Renal cortical epithelial cell (primary cell): ENCODE measurements at places on chromosomes 12 and 14.

DNA sequence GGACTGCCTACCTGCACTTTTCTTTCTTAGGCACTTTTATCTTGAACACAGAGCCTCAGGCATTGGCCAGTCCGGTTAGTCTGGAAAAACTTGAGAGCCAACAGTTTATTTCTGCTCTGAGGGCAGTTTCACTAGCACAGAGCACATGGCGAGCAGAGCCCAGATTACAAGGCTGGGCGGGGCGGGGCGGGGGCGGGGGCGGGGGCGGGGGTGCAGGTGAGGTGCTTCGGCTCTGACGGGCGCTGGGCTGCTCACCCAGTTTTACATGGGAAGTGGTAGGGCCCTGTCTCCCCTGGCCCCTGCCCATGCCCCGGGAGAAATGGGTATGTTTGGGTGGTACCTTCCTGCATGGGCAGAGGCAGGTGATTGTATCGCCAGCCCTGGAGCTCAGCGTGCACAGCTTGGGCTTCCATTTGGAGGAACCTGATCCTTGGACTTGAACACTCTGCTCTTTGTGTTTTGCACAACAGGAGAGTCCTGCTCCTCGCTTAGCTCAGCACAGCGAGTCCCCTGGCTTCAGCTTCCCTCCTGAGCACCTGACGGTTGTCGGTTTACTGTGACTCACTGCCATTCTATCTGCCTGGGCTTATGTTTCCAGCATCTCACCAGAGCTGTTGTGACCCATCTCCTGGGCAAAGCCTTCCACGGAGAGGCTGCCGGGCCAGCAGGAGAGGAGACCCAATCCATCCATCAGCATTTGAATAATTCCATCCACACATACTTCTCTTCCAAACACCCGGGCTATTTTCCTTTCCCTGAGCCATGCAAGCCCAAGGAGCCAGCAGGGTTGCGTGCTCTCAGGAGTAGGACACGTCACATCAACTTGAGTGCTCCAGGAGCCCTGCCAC, 108.5 kb downstream of the ARF6 start:
- DNase-seq = peak; percentile 88

- peak; percentile 86 for DNase-seq
Observed at GRCh38 chr12:1993341-1993740, 10.9 kb downstream of the DCP1B start.

DNA sequence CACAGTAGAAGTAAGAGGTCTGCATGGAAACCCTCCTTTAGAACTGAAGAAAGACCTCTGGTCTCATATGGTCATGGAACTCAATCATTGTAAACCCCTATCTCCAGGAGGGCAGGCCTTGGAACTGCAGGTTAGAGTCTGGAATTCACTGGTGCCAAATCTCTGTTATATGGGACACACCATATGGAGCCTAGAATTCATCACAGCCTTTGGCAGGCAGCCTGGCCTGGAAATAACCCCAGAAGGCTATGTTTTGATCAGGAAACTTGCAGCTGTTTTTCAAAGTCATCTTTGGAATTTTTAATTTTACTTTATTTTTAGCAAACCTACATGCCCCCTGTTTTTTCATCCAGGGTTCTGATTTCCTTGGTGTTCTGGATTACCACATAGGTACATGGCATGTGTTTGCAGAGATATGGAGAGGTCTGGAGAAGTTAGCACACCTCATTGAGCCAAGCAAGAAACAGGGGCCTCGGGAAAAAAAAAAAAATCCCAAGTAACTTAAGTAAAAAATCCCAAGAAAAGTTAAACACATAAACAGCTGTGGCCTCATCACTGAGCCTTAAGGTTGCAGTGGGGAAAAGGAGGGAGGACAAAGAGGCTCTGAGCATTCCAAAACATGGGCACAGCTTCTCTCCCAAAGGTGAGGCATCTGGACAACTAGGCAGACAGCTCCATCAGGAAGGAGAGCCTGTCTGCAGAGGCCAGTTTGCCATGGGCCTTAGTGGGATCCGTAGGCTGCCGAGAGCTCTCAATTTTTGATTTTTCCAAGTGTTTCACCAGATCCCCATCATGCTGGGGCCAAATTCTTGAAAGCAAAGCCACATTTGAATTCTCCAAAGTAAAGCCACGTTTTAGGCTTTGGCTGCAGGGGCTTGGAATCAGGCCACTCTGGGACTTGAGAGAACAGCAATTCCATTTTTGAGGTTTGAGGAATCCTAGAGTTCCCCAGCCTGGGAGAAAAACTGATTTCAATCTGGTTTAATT, 339.6 kb upstream of the TBX3 start:
- DNase-seq = no peak

DNA sequence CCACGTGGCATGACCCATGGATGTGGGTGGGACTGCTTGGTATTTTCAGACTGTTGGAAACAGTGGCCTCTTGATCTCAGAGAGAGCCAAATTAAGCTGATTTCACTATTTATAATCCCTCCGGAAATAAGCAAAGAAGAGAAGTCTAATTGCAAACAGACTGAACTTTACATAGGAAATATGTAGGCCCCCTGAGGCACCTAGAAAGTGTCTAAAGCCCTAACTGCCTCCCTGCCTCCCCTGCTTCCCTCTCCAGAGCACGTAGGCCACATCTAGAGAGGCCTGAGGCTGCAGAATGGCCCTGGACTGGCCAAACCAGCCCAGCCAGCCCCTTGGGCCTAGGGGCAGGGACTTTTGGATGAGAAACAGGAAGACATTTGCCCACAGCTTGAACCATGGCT, 123.8 kb downstream of the ZFP36L1 start:
- DNase-seq = no peak

- DNase-seq = no peak
Observed at GRCh38 chr12:84982888-84983287, 53.2 kb downstream of the TSPAN19 start.

DNA sequence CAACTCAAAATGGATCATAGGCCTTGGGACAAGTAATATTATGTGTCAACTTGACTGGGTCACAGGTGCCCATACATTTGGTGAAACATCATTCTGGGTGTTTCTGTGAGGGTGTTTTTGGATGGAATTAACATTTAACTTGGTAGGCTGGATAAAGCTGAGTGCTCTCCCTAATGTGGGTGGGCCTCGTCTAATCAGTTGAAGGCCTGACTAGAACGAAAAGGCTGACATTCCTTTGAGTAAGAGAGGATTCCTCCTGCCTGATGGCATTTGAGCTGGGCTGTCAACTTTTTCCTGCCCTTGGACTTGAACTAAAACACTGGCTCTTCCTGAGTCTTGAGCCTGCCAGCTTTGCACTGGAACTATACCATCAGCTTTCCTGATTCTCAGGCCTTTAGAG, 93.4 kb upstream of the ESRRB start:
- no peak for DNase-seq

DNA sequence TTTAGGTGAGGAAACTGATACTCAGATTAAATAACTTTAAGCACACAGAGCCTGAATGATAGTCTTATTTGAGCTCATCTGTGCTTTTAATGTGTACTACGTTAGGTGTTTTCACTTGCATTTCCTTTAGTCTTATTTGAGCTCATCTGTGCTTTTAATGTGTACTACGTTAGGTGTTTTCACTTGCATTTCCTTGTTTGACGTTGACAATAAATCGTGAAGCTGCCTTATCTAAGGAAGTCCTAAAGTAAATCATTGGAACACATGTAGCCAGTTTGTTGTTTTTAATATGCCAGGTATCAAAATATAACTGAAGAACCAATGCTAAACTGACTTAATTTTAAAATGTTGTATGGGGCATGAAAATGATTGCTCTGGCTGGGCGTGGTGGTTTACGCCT, 2.0 kb downstream of the RAP1B start:
- no peak for DNase-seq

GRCh38 chr12:89918172-89918846, 209.7 kb upstream of the ATP2B1 start:
- DNase-seq = no peak

GRCh38 chr12:11324426-11324825, 14.2 kb upstream of the PRB4 start:
- DNase-seq = no peak

- DNase-seq = no peak
Observed at GRCh38 chr14:74951443-74952179, 3.8 kb downstream of the PGF start.

DNA sequence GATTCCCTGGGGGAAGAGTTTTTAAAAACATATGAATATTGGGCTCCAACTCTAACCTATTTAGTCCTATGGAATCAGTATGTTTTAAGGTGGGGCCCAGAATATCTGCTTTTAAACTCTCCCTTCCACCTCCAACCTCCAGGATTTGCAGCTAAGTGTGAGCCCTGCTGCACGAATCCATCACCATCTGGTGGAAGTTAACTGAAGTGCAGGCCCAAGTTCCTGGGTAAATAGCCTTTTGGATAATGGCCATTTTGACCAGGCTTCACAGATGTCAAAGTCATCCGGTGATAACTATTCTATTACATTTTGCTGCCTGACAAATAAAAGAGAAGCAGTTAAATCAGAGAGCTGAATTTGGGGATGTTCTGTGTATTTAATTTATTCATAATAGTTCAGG, 58.1 kb upstream of the RMST start:
- DNase-seq = peak; percentile 46

DNA sequence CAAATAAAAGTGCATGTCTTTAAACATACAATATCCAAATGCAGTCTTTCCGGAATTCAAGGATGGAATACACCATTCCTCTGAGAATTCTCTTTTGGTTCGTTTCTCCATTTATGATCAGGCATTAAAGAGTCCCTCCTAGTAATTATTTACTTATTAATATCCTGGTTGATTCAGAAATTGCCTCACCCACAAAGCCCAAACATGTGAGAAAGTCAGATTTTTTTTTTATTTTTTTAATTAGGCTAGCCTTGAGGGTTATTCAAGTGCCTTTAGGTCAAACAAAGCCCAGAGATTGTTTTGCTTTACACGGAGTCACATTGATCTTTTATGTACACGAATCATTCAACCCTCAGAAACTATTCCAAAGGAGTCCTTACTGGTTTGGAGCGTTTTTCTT, 6.4 kb upstream of the TSPAN8 start:
- peak; percentile 91 for DNase-seq

GRCh38 chr14:59964251-59965007, 44.5 kb downstream of the LRRC9 start:
- DNase-seq = peak; percentile 40

GRCh38 chr12:76558684-76559399, 729 bp downstream of the OSBPL8 start:
- peak; percentile 33 for DNase-seq

DNA sequence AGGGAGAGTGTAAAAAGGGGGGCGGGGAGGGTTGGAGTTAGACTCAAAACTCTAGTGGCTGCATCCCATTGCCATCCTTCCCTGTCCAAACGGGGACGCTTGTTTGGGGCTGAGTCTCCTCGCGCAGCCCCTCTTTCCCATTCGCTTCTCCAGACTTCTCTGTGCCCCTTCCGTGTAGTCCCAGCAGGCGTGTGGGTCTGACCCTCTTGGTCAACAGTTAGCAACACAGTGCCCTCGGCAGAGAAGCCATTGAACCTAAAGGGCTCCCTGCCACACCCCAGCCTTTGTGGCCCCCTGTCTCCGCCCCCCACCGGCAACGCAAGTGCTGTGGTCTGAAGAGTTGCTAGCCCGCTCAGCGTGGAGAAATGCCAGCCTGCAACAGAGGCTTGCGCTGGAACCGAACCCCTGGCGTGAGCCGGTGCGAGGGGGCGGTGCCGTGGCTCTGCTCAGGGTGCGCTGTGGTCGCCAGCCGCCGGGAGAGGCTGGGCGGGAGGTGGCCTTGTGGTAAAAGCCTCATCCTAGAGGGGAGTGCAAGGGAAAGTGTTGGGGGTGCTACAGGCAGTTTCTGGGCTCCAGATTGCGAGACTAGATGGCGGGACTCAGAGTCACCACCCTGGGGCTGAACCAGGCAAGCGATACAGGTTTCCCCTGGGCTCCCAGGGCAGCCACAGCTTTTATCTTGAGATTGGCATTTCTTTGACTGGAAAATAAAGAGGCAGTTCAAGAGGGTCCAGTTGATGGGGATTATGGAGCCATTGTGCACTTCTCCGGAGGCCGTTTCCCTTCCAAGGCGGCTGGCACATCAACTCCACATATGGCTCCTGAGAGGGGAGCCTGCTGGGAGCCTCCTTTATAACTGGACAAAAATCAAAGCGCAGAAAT, 2.1 kb downstream of the PLXNC1 start:
- no peak for DNase-seq

DNA sequence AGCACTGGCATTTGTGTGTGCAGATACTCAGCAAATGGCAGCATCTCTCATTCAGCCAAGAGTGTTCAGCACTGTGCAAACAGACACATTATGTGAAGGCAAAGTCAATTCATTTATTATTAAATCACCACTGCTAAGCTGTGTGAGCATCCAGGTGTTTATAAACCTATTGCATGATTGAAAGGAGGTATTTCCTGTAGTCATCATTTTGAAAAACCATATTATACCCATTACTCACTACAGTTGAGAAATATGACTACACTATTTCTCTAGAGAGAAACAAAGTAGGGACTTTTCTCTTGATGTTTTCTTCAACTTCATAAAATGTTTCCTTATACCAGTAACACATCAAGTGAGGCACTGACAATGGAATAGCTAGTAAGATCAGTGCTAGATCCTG, 13.7 kb downstream of the SPX start:
- no peak for DNase-seq

GRCh38 chr12:120230326-120230973, 29.5 kb upstream of the RPLP0 start:
- peak; percentile 92 for DNase-seq

GRCh38 chr12:93184672-93185368, 192.9 kb upstream of the NUDT4 start:
- DNase-seq = no peak

- DNase-seq = no peak
Observed at GRCh38 chr14:103091041-103091882, 3.3 kb upstream of the EXOC3L4 start.

GRCh38 chr12:89288959-89289358, 63.3 kb downstream of the DUSP6 start:
- peak; percentile 53 for DNase-seq

GRCh38 chr14:90797919-90798318, 18.3 kb downstream of the TTC7B start:
- DNase-seq = no peak

GRCh38 chr12:57069523-57069922, 9.1 kb downstream of the NEMP1 start:
- DNase-seq = peak; percentile 89

GRCh38 chr14:53710615-53711014, 246.0 kb downstream of the BMP4 start:
- peak; percentile 26 for DNase-seq
